Type B pancreatic cell (in vitro differentiated cells): ENCODE measurements at places on chromosomes 5 and 9. TPM values are rescaled to one million over a fixed set of nuclear protein-coding genes. Genes with fewer than 3 reads are reported as not detected.

The CCNJL gene
- total RNA-seq = 7.2 and 16.6 TPM in 2 replicates

DNA sequence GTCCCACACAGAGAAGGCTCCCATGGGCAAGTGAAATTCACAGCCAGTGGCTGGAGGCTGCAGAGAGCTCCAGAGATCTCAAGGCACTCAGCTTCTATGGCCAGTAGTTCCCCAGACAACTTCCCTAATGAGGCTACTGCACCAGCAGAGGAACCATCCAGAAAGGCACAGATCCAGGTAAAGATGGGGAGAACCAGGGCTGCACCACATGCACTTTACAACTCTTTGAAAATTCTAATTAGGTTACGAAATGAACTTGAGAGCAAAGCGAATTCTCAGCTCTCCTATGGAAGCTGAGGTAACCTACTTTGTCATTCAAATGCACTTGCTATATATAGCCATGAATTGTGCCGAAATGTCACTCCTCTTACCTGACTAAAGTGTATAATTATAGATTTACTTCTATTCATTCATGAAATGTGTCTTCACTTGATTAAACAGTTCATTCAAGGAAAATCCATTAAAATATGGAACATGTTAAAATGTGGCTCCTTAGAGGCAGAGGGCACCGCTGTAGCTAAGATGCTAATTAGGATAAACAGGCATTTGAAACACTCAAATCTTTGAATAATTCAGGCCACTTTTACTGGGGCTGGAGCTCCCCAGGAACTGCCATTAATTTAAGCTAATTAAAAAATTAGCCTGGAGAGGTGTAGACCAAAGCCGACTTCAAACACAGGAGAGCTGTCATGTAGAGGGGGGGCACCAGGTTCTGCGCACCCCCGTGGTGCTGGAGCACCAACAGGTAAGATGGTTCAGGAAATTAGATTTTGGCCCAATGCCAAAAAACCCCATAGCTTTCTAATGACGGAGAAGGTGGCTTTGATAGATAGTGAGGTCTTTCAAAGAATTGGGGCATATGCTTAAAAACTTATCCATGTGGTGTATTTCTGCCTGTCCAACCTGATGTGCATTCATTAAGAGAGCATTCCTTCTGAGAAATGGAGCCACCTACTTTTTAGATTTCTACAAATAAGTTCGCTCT lies 204.1 kb downstream of the GABBR2 start:
- H3K36me3 ChIP-seq = no peaks in the 10 kb centered on the region
- peak overlapping the region; percentile 39 for H3K27ac ChIP-seq
- H3K4me3 ChIP-seq = no peak overlapping the region
- peaks cover 22% of the 10 kb centered on the region for H3K4me1 ChIP-seq
- DNase-seq = no peak
- peaks cover 4% of the 10 kb centered on the region for H3K27me3 ChIP-seq

The EMB gene
- total RNA-seq = 12.2 and 26.8 TPM in 2 replicates

DNA sequence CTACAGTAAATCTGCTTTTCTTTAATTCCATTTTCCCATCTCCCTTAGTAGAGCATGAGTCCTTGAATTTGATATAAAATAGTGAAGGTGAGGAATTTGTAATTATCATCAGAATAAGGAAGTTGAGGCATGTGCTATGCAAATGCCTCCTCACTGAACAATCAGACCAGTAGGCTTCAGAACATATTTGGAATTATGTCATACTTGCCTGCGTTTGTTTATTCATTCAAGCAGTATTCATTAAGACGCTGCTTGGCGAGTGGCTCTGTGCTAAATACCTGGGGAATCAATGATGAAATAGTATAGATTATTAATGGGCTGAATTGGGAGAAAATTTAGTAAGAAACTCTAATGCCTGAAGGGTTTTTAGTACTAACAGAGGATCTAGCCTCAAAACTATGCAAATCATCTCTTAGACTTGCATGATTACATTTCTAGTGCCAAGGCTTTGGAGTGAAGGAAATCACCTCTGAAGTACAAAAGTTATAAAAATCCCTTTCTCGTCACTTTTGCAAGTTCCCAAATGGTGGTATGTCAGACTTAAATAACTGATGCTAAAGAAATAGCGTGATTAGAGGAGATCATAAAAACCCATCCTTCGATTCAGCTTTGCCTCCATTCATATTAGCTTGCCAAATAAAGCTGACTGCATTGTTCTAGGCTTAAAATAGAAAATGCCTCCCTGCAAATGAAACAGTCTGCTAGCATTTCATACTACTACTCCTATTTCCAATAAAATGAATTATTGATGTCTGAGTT lies 141.7 kb downstream of the PCSK5 start:
- no peak overlapping the region for H3K27ac ChIP-seq
- peaks cover 23% of the 10 kb centered on the region for H3K36me3 ChIP-seq
- H3K4me3 ChIP-seq = no peak overlapping the region
- no peaks in the 10 kb centered on the region for H3K27me3 ChIP-seq
- peaks cover 5% of the 10 kb centered on the region for H3K4me1 ChIP-seq

The PDCD1LG2 gene
- not detected in 2 replicates for total RNA-seq

GRCh38 chr5:157744051-157745011 lies 819 bp downstream of the LSM11 start:
- peak overlapping the region; percentile 93 for H3K4me3 ChIP-seq
- peaks cover 5% of the 10 kb centered on the region for H3K27me3 ChIP-seq
- no peaks in the 10 kb centered on the region for H3K36me3 ChIP-seq
- peak; percentile 74 for DNase-seq

The C9orf85 gene
- 11.4 and 17.9 TPM in 2 replicates for total RNA-seq

The SPATA9 gene
- 0.29 TPM in 2 replicates for total RNA-seq
